Spinal cord (tissue), 10 donors: ENCODE measurements at places on chromosomes 11 and 22. TPM values are rescaled to one million over a fixed set of nuclear protein-coding genes. Genes with fewer than 3 reads are reported as not detected.

The RFPL1 gene
- total RNA-seq = not detected

The LRRC32 gene
- total RNA-seq = 31.8 TPM

The OVOL1 gene
- not detected for total RNA-seq

The SPTBN2 gene
- total RNA-seq = 69.9 TPM

The OR5AL1 gene
- total RNA-seq = not detected

The CRYBB1 gene
- total RNA-seq = 1.4 TPM

The C11orf68 gene
- 13.9 TPM for total RNA-seq

The KCNQ1 gene
- 1.3 TPM for total RNA-seq

The OR51A4 gene
- total RNA-seq = not detected

The ABCG4 gene
- 2.1 TPM for total RNA-seq

The IL17REL gene
- total RNA-seq = 0.22 TPM

The KRTAP5-1 gene
- not detected for total RNA-seq

The SCN3B gene
- 54.7 TPM for total RNA-seq

The WNT11 gene
- total RNA-seq = 6.0 TPM

The RAB3IL1 gene
- total RNA-seq = 47.7 TPM

The RAG1 gene
- total RNA-seq = 0.72 TPM

The TMEM191C gene
- 3.9 TPM for total RNA-seq

The RELA gene
- 14.5 TPM for total RNA-seq

The PPP2R5B gene
- 40.0 TPM for total RNA-seq

The SESN3 gene
- total RNA-seq = 162 TPM

The PANX2 gene
- total RNA-seq = 3.3 TPM

The NDUFV1 gene
- total RNA-seq = 219 TPM

The LINC01488 gene
- total RNA-seq = not detected

The NRXN2 gene
- 68.0 TPM for total RNA-seq

The NPTXR gene
- 28.4 TPM for total RNA-seq

The MADD gene
- 46.4 TPM for total RNA-seq

The ACRV1 gene
- total RNA-seq = 0.79 TPM

The GTSE1 gene
- 6.8 TPM for total RNA-seq

The GVQW3 gene
- 17.0 TPM for total RNA-seq

The HEPN1 gene
- not detected for total RNA-seq

The DEFB108B gene
- total RNA-seq = not detected

The GALNT18 gene
- 15.6 TPM for total RNA-seq

The PHLDA2 gene
- total RNA-seq = 0.88 TPM

The CATSPERZ gene
- 0.50 TPM for total RNA-seq

The KIAA0930 gene
- total RNA-seq = 45.0 TPM

The KRTAP5-10 gene
- not detected for total RNA-seq
